ENCODE measurements at places on chromosomes 13 and 19. TPM values are rescaled to one million over a fixed set of nuclear protein-coding genes. Genes with fewer than 3 reads are reported as not detected.

Gene SMIM17
- 0.33 TPM for total RNA-seq

Gene CAMSAP3
- under 0.01 TPM for total RNA-seq

Gene CDC42EP5
- total RNA-seq = 51.9 TPM

Gene ERICH6B
- total RNA-seq = not detected

Gene KIR2DL4
- total RNA-seq = not detected

Gene TJP3
- total RNA-seq = not detected

Gene ZNF358
- 42.2 TPM for total RNA-seq
